ENCODE measurements at places on chromosomes 7 and 10.

DNA sequence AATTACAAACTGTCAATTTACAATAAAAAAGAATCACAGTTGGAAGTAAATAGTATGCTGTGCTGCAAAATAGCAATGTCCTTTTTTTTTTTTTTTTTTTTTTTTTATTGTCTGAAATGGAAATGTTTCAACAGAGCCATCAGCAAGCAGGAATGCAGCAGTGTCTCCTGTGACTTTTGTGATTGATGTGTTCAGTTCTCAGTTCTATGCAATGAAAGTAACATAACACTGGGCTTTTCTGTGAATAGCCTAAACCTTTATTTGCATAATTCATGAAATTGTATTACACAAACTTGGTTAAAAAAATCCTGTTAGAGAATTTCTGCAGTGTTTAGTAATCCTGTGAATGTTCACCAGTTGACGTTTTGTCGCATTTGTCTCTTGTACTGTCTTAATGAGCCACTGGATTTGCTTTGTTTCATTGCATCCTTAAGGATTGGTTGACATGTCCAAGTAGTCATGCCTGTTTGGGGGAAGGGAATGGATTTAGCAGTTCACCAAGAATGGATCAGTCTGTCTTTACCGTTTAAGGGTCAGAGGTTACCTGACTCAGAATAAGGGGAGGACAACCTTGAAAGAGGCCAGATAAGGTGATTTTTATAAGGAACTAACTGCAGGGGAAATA lies 192.7 kb downstream of the MLLT10 start:
- peak; percentile 78 for DNase-seq

DNA sequence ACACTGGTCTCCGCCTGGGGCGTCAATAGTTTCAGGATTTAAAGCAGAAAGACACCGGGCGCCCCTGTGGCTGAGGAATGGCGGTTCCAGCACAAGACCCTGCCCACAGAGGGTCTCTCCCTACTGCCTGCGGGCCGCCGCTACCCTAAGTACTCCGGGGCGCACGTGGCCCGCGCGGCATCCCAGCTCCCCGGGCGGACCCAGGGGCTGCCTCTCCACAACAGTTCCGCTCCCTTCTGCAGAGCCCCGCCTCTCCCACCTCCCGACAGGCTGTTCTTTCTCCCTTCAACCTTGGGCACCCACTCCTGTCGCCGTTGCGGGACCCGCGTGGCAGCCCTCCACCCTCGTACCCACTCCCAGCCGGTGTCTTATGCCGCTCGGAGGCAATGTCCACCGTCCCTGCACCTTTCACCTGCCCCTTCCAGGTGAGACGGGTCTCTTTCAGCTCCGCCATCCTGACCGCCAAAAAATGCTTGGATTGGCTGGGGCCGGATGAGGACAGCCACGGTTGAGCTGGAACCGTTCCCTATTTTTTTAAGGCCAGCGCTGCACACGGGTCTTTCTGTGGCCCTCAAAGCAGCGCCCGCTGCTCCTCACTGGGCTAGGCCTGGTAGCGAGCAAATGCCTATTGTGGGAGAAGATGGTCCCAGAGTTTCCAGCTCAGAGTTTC lies 1.6 kb upstream of the NKX2-3 start:
- no peak for DNase-seq

DNA sequence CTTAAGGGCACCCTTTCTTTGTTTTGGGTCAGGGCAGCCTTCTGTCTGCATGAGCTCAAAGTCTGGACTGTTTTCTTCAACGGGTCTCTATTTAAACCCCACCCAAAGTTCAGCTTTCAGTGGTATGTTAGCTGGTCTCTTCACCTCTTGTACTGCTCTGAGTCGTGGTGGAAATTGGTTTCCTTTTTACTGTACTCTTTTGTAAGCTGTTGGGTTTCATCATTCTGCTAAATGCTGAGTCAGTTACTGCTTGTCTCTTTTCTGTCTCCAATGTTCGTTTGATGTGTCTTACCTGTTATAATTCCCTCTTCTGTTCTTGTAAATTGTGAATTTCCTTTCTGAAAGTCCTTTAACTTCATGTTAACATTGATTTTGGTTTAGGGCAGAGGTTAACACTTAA lies 64.1 kb upstream of the MALRD1 start:
- peak; percentile 14 for DNase-seq

- DNase-seq, result no peak
These were observed 52.6 kb downstream of the DPYSL4 start for GRCh38 chr10:132239126-132240031.

Measured in A673 (cell line).